ENCODE measurements at places on chromosomes 1 and 21.
A peak's percentile ranks its signal among the peaks of the same experiment; 100 is the strongest.

- DNase-seq = no peak
These were observed 41.7 kb downstream of the EIF2D start for GRCh38 chr1:206570529-206570928.

DNA sequence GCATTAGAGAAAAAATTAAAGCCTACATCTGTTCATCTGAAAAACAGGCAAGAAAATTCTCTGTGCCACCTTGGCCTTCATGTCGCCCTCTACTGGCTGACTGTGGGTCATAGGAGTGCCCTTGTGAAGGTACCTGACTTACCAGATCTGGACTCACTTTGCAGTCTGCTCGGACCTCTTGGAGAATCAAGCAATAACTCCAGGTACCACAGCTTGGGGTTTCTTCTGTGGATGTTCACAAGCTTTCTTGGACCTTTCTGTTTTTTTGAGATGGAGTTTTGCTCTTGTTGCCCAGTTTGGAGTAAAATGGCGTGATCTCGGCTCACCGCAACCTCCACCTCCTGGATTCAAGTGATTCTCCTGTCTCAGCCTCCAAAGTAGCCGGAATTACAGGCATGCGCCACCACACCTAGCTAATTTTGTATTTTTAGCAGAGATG is 2.4 kb upstream of the PRAMEF18 start:
- peak; percentile 25 for DNase-seq

GRCh38 chr1:167221126-167221737 is 546 bp downstream of the POU2F1 start:
- DNase-seq = no peak

GRCh38 chr1:185314411-185314810 is 2.6 kb downstream of the IVNS1ABP start:
- DNase-seq = no peak

DNA sequence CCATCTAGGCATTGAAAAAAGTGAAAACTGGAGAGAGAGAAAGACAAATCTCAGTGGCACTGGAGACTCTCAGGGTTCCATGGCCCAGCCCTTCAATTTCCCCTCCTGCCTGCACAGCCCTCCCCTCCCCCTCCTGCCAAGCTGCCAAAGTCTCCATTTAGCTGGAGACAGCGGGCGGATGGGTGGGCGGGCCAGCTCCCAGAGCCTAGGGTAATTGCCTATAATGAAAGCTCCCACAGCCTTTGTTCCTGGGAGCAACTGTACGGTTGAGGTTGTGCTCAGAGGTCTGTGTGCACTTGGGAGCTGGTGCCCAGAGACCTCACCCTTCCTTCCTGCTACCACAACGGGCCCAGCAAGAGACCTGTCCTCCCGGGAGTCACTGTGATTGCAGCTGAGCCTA is 89.6 kb downstream of the NAV1 start:
- DNase-seq = no peak

GRCh38 chr21:31162079-31162699 is 123.9 kb upstream of the KRTAP19-8 start:
- DNase-seq = no peak

- DNase-seq = peak; percentile 5
These were observed 862 bp upstream of the SGIP1 start for GRCh38 chr1:66532798-66533783.

GRCh38 chr1:159647616-159648015 is 60.0 kb downstream of the APCS start:
- DNase-seq = no peak

GRCh38 chr1:14922942-14923726 is 230.4 kb upstream of the TMEM51 start:
- DNase-seq = no peak

GRCh38 chr1:205232127-205232820 is 4.5 kb downstream of the TMCC2 start:
- no peak for DNase-seq

GRCh38 chr1:9654834-9655723 is 3.5 kb downstream of the PIK3CD start:
- no peak for DNase-seq
